ENCODE measurements at places on chromosomes 13 and 19.

DNA sequence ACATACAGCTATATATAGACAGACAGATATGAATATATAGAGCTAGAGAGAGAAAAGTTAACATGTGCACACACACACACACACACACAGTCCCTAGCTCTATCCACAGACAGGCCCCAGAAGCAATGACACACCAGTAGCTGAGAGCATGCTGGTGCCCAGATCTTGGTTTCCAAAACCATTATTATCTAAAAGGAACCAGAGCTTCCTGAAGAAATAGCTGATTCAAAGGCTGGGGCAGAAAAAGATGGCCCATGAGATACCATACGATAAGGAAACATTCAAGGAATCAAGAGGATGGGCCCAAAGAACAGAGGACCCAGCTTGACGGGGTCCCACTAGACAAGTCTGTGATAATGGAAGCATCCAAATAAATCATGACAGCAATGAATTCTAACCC is 53.4 kb downstream of the ABCC4 start:
- no peak for DNase-seq

DNA sequence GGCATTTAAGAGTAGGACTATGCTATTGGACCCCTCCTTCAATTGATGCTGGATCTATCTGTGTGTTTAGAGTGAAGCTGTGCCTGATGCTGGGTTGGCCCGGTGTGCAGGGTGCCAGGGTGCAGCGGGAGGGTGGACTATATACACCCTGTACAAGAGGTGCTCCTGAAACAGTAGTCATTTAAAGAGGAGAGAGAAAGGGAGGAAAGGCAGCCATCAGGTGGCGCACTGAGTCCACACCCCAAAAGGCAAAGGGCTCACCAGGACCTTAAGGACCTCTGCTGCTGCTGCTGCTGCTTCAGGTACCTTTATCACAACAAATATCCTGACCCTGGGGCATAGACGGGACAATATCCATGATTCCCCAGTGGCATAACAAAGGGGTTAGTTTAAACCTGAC is 39.4 kb downstream of the ZNF136 start:
- DNase-seq: no peak

GRCh38 chr19:40921005-40921897 is 39.2 kb upstream of the CYP2A7 start:
- no peak for DNase-seq

GRCh38 chr19:55986487-55986886 is at the start of gene NLRP5:
TSS of gene NLRP5 (plus strand) at chr19:55986775.
- DNase-seq: no peak

DNA sequence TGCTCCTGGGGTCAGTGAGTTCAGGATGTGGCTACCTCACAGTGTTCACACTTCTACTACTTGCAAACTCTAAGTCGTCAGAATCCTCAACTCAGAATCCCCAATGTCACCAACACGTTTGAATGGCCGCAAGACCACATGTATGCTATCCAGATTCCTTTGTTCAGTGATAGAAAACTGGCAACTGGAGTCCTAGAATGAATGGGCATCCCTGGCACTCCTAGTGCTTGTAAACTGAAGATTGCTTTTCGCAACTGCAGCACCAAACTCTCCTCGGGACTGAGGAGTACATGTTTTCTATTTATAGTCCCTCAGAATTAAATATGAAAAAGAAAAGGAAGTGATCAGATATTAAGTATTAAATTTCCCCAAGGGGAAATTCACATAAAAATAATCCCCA is 4.9 kb downstream of the SMAD9 start:
- no peak for DNase-seq

DNA sequence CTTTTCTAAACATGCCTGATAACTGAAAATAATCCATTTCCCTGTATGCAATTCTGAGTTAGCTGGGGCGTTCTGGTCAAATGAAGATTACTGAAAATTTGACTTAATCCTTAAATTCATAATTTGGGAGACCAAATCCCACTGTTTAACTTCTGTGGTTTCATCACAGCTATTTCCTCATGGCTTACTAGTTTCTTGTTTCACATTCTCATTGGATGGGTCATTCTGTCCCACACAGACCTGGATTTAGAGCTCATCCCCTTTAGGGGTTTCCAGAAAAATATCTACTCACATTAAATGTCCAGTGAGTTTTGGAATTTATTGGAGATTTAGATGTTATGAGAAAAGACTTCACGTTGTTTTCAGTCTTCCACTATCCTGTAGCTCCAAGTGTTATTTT is 709.3 kb upstream of the KLHL1 start:
- no peak for DNase-seq

- DNase-seq: no peak
Measured at GRCh38 chr19:29560313-29561075, 34.7 kb downstream of the VSTM2B start.

- no peak for DNase-seq
Measured at GRCh38 chr13:112695121-112695520, 5.3 kb downstream of the ATP11A start.

- DNase-seq: no peak
Measured at GRCh38 chr19:2716275-2716650, 4.9 kb downstream of the DIRAS1 start.
